ENCODE measurements at places on chromosomes 4 and X. TPM values are rescaled to one million over a fixed set of nuclear protein-coding genes. Genes with fewer than 3 reads are reported as not detected.
A peak's percentile ranks its signal among the peaks of the same experiment; 100 is the strongest.

ZRSR2 gene
- total RNA-seq, result 16.7 TPM

ITIH6 gene
- not detected for total RNA-seq

SYN1 gene
- 7.1 TPM for total RNA-seq

USP17L26 gene
- total RNA-seq, result not detected

DNA sequence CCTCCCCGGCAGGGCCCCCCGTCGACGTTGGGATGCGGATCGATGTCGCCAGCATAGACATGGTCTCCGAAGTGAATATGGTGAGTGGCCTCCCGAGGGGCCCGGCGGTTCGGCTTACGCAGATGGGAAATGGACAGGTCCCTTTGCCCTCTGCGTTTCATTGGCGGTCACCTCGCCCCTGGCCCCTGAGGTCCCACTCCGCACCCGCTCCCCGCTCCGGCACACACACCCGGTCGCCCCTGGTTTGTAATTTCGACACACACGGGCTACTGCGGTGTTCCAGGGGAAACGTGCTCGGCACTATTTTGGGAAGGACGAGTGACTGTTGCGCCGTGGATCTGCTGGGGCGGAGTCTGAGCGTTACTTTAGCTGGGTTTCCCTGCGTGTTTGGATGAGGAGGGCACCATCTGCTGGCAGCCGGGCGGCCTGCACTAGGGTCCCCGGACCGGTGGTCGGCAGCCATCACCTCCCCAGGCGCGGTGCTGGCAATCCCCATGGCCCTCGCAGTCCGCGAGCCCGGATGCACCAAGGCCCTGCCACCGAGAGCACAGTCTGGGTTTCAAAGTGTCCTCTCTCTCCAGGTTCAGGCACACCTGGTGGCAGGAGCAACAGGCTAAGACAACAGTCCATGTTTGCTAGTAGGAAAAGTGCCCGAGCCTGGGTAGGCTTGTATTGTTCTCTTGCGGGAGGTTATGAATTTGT lies 1.2 kb downstream of the GABRB1 start:
- DNase-seq, result peak; percentile 96

DNA sequence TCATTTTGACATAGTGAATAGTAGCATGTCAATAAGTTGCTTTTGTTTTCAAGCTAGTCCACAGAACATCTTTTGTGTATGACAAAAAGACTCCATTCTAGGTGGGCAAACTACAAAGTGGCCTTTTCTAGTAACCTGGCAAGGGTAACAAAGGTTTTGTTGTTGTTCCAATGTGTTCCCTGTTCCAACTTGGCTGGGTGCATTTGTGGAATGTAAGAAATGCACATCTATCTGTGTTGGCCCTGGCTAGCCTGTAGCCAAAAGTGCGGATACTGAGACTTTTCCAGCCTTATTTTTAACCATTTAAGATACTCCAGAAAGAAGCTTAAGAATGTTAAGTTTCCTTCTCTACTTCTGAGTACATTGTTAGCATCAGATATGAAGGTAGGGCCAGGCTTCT lies 118.7 kb upstream of the CHRDL1 start:
- no peak for DNase-seq

GRCh38 chr4:101306225-101306624 lies 41.1 kb downstream of the PPP3CA start:
- peak; percentile 46 for DNase-seq

GRCh38 chr4:70996018-70996360 lies 2.5 kb downstream of the DCK start:
- DNase-seq, result no peak

DNA sequence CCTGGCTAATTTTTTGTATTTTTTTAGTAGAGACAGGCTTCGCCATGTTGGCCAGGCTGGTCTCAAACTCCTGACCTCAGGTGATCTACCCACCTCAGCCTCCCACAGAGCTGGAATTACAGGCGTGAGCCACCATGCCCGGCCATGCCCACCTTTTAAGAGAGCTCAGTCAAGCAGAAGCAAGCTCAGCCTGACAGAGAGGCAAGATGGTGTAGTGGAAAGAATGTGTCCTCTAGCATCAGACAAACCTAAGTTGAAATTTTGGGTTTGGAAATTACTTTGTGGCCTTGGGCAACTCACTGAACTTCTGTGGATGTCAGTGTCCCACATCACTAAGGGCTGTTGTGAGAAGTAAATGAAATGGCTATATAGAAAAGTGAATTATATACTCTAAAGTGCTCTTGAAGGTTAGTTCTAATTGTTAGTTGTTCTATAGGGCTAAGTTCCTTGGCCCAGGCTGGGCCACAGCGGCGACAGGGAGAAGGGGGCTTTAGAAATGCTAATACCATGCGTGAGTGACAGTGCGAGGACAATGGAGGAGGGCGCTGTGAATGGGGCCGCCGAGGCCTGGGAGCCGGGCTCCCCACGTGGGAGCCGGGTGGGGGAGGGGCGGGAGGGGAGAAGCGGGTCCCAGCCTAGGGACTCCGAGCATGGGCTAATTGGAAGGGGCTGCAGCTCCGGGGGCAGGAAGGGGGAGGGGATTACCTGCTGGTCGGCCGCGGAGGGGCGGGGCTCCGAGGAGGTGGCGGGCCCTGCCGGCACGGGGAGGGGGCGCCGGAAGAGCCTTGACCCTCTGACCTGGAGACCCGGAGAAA lies 15.6 kb downstream of the PJA1 start:
- DNase-seq, result peak; percentile 93

DNA sequence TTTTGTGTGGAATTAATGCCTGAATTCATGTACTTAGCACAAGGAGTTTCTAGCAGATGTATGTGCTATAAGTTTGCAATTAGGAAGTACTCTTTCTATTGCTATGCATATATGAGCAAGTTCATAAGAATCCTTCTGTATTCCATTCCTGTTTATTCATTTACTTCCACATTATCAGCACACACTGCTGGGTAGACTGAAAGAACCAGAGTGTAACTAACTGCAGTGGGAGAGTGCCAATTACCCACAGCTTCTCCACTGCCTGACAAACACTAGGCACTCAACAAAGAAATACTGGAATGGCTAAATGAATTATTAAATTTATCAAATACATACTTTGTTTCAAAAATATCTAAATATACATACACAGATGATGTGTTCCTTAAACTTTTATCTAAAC lies 219.6 kb downstream of the CAMK2D start:
- DNase-seq, result no peak

DNA sequence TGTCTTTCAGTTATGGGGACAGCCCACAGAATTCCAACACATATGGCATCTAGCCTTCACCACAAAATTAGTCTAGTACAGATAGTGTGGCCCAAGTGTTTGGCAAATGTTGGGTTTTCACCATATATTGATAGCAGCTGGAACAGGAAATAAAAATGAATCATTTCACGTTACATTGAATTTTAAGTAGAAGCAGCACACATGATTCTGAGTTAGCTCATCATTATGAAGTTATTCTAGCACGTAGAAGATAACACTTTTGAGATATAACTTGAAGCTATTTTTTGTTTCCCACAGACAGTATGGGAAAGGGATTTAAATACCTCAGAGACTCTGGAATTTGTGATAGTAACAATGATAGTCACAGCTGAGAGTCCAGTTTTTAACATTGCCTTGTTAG lies 118.7 kb downstream of the FAT4 start:
- DNase-seq, result no peak

GRCh38 chrX:63441717-63442116 lies 90.6 kb upstream of the SPIN4 start:
- DNase-seq, result no peak

GRCh38 chr4:84778041-84778440 lies 188.4 kb downstream of the WDFY3 start:
- DNase-seq, result no peak

DNA sequence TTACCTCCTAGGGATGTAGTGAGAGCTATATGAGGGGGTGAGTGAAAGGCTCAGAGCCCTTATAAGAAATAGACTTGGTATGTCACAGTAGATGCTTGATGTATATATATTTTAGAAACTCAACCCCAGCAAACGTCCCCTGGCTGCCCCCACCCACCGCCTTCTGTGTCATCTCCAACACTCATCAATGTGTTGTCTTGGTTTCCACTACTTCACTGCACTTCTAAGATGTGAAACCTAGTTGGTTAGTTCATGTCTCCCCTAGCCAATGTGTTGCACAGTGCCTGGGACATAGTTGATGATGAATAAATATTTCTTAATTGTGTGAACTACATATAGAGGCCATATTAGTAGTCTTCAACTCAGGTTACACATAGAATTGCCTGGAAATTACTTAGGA lies 4.4 kb downstream of the FGFBP2 start:
- peak; percentile 14 for DNase-seq

DNA sequence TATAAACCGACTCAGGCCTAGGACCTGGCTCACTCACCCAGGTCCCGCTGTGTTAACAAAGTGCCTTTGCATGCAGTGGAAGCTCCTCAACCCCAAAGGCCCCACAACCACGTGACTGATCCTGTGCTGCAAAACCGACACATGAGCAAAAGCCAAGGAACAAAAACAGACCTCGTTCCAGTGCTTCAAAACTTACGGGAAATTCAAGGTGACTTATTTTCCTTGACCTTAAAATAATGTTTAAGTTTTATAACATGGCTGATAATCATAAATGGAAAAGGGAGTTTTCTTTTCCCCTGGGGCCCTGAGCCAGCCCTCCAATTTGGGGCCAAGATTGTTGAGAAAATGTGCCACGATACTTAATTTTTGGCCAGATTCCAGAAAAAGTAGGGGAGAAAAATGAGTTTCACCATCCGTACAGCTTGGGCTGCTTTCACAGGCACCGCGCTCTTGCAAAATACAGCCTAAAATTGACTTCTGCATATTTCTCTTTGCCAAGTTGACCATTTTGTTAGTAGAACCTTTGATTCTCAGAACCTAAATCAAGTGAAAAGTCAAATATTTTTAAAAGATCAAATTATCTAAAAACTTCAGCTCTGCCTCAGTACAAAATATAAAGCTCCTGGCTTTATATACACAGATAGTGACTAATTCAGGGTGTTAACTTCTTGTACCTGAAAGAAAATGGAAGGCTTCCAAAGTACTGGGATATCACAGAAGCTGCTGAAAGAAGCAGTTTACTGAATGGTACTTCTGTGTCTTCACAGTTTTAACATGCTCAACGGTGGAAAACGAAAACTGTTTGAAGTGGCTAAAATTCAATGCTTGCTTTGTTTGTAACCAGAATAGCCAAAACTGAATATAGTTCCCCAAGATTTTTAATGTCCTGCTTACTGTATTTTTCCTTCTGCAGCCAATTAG lies 93.8 kb downstream of the APBB2 start:
- DNase-seq, result no peak

- peak; percentile 89 for DNase-seq
Observed at GRCh38 chr4:159175085-159175988, 72.5 kb downstream of the RAPGEF2 start.

All from endodermal cell (in vitro differentiated cells).